ENCODE measurements at places on chromosomes 4 and X. TPM values are rescaled to one million over a fixed set of nuclear protein-coding genes. Genes with fewer than 3 reads are reported as not detected.

SRD5A3 gene
- 8.3 TPM for polyA plus RNA-seq

CCDC160 gene
- not detected for polyA plus RNA-seq

GAB3 gene
- 0.28 TPM for polyA plus RNA-seq

WAS gene
- 0.03 TPM for polyA plus RNA-seq

DNA sequence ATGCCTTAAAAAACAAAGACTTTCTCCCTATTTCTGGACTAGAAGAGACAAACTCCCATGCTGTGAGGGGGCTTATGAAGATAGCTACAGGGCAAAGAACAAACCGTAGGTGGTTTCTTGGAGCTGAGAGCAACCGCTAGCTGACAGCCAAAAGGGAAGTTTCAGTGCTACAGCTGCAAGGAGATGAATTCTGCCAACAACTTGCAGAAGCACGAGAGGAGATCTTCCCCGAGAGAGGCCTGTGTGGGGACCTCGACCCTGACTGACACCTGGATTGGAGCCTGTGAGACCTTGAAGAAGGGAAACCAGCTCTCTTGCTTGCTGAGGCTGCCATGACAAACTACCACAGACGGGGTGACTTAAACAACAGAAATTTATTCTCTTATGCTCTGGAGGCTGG is 183.8 kb upstream of the VCX3A start:
- no peak for DNase-seq

- DNase-seq: no peak
These were observed 371.8 kb upstream of the NOCT start for GRCh38 chr4:138643827-138644226.

- no peak for DNase-seq
These were observed 33.8 kb downstream of the ENOX2 start for GRCh38 chrX:130869239-130869638.

DNA sequence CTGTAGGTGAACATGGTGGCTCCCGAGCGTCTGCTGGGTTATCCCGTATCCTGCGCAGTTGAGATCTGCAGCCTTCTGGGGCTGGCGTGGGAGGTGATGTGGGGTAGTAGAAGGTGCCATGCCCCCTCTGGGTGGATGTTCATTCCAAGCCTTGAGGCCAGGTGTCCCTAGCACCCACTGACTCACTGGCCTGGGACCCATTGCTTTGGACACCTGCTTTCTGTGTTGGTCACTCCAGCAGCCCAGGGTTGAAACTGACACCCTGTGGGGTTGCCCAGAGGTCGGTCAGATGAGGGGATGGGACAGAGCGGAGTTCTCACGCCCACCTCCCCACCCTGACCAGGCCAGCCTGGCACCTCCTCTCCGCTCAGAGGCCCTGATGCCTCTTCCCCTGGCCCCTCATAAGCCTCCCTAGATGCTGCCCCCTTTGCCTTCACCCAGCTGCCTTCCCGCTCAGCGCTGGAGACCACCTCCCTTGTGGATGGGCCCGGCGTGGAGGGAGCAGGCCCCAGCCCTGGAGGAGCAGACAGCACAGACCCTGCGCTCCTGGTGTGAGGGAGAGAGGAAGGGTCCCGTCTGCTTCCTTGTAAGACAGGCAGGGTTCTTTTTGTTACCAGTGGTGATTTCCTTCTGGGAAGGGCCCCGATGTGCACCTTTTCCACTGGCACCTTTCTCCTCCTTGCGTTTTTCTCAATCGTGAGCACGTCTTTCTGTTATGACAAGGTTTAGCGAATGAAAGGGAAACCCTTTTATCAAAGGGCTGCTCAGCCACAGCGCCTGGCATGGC is 2.0 kb downstream of the DOK7 start:
- DNase-seq: no peak

DNA sequence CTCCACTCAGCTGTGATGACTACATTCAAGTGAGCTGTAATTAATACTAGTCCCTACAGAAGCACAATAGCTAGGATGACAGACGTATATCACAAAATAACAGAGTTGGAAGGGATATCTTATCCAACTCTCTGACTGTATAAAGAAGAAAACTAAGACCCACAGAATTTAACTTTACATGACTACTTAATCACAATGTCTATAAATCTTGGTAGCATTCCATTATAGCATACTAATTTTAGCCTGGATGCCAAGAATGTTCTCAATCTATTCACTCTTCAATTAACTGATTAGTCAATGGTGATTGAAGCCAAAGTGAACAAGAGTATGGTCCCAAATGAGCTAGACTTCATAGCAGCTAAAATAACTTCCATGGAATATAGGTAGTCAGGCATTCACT is 31.2 kb downstream of the RPS6KA6 start:
- no peak for DNase-seq

- DNase-seq: no peak
These were observed 12.2 kb downstream of the SLITRK4 start for GRCh38 chrX:143623657-143624056.

GRCh38 chr4:189941005-189941450 is 356 bp downstream of the FRG1 start:
- DNase-seq: no peak

Measured in mammary epithelial cell (primary cell).